Activated naive CD4-positive, alpha-beta T cell treated with anti-CD3 and anti-CD28 coated beads, Interleukin-2, amount 50 U/mL, for 72 hours (primary cell): ENCODE measurements at places on chromosomes 11 and 22. TPM values are rescaled to one million over a fixed set of nuclear protein-coding genes. Genes with fewer than 3 reads are reported as not detected.
A peak's percentile ranks its signal among the peaks of the same experiment; 100 is the strongest.

GRCh38 chr11:129704831-129705230 lies 110.8 kb upstream of the TMEM45B start:
- DNase-seq = no peak

DNA sequence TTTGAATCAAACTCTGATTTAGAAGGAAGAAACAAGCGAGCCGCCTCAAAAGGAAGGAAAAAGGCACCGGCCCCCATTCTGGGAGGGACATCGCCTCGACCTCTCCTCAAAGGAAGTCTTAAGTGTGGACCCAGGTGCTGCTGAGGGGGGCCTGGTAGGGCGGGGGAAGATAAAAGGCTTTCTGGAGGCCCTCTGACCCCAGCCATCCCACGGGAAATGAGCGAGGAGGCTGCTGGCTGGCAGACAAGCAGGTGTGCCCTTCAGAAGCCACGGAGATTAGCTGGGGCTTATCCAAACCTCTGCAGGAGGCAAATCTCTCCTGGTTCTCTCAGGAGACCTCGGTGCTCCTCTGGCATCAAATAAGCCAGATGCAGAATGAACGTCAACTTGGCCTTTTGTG lies 171.4 kb upstream of the BLID start:
- no peak for DNase-seq

- no peak for DNase-seq
Observed at GRCh38 chr11:74185695-74186094, 14.6 kb downstream of the PPME1 start.

Gene NTM
- total RNA-seq = not detected

GRCh38 chr11:128878455-128878854 lies 11.4 kb upstream of the KCNJ1 start:
- no peak for DNase-seq

DNA sequence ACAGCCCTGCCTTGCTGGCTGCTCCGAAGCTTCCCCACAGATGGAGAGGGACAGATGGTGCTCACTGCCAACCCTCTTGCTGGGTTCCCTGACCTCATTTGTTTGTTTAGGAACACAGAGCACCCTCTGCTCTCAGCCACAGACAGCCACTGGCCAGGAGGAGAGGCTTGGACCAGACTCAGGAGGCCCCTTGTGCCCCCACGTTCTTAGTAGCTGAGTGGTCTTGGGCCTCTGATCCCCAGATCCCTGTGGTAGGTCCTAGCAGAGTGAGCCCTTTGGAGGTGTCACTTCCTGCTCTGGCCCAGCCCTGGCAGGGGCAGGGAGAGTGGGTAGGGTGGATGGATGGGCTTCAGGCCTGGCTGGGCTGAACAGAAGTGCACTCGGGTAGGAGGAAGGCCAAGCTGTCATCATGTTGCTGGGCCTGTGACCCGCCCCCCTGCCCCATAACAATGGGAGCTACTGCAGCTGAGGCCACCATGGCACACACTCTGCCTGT lies 84.0 kb downstream of the DHCR7 start:
- no peak for DNase-seq

DNA sequence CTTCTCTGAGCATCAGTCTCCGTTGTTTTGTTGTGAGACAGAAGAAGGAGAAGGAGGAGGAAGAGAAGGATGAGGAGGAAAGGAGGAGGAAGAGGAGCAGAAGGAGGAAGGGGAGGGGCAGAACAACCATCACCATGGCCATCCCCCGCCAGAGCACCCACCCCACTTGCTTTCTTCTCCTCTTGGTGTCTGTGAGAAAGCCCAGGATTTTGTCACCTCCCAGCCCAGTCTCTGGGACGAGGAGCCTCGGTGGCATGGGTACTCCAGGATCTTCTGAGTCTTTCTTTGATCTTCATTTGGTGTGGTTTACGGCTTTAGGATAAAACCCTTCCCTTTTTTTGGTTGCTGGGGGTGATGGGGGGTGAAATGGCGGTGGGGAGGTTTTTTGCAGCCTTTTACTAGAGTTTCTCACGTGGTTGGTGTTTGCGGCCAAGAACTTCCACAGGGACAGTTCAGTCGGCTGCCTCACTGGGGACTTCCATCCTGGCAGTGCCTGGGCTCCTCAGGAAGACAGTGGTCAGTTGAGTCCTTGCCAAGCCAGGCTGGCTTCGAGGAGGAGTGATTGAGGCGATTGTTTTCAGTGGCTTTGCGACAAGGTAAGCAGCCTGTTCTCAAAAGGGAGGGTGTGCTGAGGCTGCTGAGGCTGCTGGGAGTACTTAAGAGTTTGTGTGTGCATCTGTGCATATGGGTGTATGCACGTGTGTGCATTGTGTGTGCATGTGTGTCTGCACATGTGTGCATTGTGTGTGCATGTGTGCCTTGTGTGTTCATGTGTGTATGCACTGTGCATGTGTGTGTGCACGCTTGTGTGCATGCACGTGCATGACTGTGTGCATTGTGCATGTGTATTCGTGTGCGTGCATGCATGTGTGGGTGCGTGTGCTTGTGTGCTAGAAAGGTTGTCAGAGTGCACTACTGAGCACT lies 567.5 kb downstream of the TBC1D22A start:
- no peak for DNase-seq

Gene BTBD18
- total RNA-seq = not detected

- DNase-seq = no peak
Observed at GRCh38 chr11:94672636-94673035, 95.5 kb upstream of the AMOTL1 start.

Gene TSPAN18
- 2.3 TPM for total RNA-seq

DNA sequence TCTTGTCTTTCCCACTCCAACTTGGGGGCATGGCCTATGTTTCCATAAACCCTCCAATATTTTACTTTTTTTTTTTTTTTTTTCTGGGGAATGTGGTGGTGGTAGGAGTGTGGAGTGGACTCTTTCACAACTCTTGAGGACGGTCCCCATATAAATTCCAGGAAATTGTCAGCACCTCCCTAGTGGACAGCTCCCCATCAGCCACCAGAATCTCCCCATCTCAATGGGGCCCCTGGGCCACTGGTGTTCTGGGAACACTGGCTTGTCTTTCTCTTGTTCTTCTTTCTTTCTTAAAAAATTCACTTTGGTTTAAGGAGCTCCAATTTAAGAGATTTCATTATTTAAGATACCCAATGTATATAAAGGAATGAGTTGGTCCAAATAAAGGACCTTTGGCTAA lies 74.1 kb downstream of the ADM start:
- DNase-seq = no peak

DNA sequence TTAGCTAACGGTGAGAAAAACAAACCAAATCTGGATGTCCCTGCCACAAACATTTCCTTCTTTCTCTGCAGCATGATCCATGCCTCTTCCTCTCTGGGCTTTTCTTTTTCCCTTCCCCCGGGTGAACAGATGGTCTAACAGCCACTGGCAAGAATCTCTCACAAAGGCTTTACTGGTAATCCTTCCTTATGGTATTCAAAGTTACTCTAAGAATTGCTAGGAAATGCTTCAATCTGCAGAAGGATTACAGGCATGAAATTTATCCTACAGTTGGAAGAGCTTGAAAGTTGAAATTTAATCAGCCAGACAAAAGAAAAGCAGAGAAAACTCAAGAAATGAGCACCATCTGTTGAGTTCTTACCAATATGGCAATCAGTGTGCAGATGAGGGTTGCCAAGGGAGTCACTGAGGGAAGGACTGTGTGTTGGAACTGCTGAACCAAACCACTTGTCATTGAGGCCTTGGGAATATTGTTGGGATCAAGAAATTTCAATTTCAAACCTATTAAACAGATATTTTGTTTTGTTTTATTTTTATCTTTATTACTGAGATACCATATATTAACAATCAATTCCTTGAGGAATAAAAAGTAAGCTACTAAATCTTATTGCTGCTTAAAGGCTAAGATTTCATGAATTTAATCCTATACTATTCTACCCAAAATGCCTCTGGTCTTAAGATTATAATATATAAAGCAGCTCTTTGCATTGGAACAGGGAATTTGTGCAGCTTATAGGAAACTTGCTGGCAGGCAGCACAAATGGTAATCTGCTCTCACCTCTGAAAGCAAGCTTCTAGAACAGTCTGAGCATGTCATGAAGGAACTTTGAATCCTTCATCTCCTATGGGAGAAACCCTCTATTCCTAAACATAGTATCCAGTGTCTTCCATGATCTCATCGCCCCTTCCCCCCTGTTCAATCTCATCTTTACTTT lies 29.7 kb upstream of the NDUFC2 start:
- no peak for DNase-seq

Gene TMEM191C
- total RNA-seq = 0.93 TPM

DNA sequence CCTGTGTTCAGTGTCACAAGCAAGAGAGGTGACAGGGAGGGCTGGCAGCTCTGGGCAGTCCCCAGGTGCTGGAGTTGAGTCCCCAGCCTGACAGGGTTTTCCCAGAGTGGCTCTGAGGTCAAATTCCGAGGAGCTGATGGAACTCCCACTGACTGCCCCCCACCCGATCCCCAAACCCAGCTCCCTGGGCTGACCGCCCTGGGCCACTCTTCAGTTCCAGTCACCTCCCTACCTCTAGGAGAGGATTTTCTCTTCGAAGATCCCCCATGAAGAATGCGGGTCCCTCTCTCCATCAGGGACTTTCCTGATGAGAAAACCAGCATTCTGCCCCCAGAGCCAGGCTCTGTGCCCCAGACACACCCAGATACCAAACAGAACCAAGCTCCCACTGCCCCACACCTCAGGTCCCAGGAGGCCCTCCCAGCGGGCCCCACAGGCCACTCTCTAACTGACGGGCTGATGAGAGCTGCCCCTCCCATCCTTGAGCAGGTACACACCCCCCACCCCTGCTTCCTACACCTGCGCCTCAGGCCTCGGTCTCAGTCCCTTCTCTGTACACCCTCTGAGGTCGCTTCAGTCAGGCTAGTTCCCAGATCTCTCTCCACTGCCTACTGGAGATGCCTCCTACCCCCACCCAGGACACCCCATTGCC lies 12.1 kb upstream of the RAC2 start:
- DNase-seq = no peak

GRCh38 chr11:69984457-69985261 lies 93.5 kb upstream of the ANO1 start:
- DNase-seq = no peak

Gene CATSPERZ
- 0.55 TPM for total RNA-seq

DNA sequence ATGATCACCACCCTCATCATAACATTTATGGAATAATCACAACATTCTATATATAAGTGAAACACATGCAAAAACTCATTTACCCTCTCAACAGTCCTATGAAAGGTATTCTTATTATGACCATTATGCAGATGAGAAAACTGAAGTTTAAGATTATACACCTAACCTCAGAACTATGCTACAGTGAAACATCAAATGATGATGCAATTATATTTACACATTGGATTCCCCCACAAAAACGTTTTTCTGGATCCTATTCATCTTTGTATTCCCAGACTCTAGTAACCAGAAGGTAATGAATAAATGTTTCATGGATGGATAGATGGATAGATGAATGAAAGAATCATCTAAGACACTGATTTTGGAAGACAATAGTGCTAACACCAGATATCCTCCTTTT lies 54.8 kb downstream of the TCP11L1 start:
- DNase-seq = no peak

GRCh38 chr11:20010156-20010850 lies 150.0 kb downstream of the DBX1 start:
- DNase-seq = no peak

Gene CHRNA10
- 0.57 TPM for total RNA-seq

DNA sequence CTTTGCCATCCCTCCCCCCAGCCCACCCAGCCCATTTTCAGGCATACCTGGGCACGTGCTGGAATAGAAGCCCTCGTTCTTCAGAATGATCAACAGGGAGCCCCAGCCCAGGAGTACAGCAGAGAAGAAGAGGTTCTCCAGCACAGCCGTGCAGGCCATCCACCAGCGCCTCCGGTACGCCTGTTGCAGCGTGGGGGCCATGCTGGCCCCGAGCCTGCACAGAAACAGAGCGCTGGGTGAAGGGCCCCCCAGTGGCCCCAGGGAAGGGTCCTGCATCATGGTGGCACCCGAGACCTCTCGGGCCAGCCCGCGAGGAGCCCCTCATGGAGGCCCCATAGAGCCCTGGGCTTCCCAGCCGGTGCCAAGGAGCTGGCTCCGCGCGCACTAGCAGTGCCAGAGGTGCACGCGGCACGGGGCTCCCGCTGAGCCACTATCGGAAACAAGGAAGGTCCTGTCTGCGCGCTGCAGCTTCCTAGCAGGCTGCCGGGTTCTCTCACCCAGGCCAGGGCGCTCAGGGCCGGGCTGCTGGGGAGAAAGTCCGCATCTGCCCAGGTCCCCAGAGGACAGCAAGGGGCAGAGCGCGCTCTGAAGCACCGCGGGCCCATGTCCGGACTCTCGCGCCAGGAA lies 1.5 kb downstream of the SLC43A1 start:
- DNase-seq = peak; percentile 60

DNA sequence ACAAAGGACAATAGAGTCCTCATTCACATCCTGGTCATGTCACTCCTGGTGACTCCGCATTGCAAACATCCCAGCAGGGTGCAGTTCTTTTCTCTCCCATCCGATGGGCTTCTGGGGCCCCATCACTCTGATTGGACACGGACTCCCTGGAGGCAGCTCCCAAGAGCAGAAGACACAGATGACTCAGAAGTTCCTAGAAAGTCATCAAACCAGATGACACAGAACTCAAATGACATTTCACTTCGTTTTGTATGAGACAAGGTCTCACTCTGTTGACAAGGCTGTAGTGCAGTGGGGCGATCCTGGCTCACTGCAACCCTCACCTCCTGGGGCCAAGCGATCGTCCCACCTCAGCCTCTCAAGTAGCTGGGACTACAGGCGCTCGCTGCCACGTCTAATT lies 33.2 kb downstream of the ZNF195 start:
- no peak for DNase-seq

GRCh38 chr22:31538815-31539214 lies 42.5 kb downstream of the SFI1 start:
- DNase-seq = no peak

Gene OLFML1
- total RNA-seq = not detected

Gene SMTNL1
- total RNA-seq = not detected

Gene SERPING1
- total RNA-seq = not detected
